ENCODE measurements at places on chromosomes 5 and 9. TPM values are rescaled to one million over a fixed set of nuclear protein-coding genes. Genes with fewer than 3 reads are reported as not detected.

DNA sequence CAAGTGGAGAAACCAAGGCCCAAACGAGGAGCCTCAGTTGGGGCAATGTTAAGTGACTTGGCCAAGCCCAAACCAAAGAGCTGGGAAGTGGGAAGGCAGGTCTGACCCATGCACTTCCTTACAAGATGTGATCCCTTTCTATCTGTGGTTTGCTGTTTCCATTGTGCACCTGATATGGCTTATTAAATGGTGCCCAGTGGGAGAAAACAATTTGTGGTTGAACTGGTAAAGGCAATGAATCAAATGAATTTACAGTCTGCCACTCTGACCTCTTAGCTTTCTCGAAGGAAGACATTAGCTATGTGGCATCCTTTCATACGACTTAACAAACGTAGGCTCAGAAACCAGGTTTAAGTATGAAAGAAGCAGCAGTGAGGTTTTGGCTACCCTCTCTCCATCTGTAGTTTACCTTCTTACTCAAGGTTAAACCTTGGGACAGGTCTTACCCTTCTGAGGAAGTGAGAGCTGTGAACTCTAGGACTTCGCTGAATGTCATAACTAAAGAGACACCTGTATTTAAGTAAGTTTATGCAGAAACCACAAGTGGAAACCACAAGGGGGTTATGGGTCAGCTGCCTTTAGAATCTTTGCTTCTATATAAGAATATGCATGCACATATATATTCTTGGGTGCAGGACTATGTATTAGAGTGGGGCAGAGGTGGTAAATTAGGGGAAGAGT is 100.5 kb upstream of the SPATA31D4 start:
- no peak for DNase-seq

DNA sequence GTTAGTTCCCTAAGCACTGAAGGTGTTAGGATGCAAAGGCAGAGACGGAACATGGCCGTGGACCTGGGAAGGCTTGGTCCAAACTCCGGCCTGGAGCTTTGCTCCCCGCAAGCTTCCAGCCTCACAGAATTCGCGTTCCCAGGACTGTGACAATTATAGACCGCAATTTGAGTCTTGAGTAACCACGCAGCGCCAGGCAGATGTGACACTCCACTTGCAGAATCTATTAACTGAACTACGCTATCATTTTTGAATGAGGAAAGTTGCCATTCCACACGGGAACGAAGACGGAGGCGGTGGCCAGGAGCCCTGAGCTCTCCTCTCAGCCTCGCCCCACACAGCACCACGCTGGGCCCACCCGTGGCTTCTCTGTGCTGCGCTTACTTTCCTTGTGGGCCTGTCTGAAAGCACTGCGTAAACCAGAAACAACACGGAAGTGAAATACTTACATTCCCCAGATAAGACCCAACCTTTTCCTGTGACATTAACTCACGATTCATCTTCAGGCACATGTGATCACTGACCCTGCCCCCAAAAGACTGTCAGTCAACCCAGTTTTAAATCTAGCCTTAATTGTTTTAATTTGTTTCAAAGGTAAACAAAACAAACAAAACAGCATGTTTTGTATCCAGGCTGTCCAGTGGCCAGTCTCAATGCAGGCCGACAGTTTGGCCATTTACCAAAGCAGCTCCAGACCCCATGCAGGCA is 16.1 kb upstream of the COL5A1 start:
- DNase-seq = no peak

DNA sequence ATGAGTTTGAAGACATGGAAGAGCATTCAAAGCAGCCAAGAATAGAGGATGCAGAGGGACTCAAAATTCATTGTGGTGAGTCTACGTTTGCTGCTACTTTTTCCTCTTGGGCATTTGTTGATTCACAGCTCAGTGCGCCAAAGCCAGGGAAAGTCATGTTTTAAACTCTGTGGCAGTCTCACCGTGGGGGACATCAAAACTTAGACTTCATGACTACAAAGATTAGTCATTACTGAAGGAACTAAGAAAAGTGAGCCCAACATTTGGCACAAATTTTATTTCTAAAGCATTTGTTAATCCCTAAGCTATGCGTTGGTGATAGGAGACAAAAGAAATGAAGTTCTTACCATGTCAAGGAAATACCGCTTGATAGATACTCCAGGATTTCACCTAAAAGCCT is 73.7 kb upstream of the MTAP start:
- DNase-seq = no peak

The SLC46A2 gene
- polyA plus RNA-seq = not detected

- peak; percentile 90 for DNase-seq
These were observed 17.1 kb downstream of the SCAI start for GRCh38 chr9:125126019-125126746.

DNA sequence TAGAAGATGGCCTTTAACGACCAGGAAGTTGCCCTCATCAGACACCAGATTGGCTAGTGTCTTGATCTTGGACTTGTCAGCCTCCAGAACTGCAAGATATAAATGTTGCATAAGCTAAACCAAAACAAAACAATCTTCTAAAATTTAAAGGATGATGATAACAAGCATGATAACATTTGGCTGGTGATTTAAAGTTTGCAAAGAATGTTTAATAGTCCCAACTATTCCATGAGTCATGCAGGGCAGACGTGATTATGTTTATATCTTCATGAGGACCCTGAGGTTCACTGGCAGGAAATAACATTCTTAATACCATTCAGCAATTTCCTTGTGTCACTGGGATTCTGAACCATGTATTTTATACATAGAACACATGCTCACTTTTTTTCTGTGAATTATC is 319.8 kb downstream of the HCN1 start:
- DNase-seq = no peak

DNA sequence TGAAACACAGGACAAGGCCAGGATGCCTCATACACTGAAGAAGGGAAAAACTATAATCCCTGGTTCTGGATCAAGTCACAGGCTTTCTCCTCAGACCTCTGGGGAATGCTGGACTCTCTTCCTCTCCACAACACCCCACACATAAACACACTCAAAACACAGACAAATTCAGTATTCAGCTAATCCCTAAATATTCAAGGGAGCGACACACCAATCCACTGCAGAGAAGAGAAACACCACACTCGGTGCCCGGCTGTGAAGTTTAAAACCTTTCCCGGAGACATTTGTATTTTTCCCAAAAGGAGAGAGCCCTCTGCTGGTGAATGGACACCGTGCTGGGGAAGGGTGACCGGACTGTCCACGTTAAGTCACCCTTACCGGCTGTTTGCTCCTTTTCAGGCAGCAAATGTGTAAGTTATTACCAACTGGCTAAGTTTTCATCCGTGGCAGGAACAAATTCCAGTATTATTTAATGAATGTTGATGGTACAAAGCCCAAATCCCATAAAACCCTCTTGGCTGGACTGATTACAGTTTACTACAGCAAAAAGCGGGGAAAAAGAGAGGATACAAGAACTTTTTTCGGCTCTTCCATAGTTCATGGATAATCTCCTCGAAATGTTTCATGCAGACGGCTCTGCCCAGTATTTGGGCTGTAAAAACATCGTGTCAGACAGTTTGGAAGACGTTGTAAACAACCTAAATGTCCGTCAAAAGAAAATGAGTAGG is 130.9 kb upstream of the SLC30A5 start:
- peak; percentile 48 for DNase-seq

The PDCD1LG2 gene
- polyA plus RNA-seq = 7.8 TPM

GRCh38 chr5:149037817-149038216 is 25.0 kb downstream of the SH3TC2 start:
- peak; percentile 68 for DNase-seq

DNA sequence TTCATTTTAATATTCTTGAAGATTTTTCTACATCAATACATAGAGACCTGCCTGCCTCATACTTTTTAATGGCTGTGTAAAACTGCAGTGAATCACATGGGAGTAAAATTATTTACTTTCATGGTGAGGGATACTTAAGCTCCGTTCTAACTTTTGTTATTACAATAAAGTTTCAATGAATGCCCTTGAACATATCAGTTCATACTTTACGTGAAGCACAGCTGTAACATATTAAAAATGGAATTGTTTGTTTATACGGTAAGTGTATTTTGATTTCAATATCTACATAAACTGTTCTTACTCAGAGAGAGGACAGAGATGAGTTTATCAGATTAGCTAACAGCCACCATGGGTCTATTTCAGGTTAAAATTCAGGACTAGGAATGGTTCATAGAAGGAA is 155.1 kb downstream of the NR3C1 start:
- no peak for DNase-seq

- peak; percentile 58 for DNase-seq
These were observed 202.2 kb upstream of the DMRTA1 start for GRCh38 chr9:22244139-22245011.

The SPINK7 gene
- not detected for polyA plus RNA-seq

The CCDC180 gene
- polyA plus RNA-seq = 0.17 TPM

The PPP3R2 gene
- polyA plus RNA-seq = not detected

- DNase-seq = no peak
These were observed 89.9 kb downstream of the SEMA5A start for GRCh38 chr5:9455826-9456434.

- peak; percentile 98 for DNase-seq
These were observed 40.1 kb upstream of the SLC6A19 start for GRCh38 chr5:1161108-1161832.

- DNase-seq = no peak
These were observed 87.8 kb upstream of the SLC27A6 start for GRCh38 chr5:128877476-128877875.

The CD14 gene
- 1.5 TPM for polyA plus RNA-seq

DNA sequence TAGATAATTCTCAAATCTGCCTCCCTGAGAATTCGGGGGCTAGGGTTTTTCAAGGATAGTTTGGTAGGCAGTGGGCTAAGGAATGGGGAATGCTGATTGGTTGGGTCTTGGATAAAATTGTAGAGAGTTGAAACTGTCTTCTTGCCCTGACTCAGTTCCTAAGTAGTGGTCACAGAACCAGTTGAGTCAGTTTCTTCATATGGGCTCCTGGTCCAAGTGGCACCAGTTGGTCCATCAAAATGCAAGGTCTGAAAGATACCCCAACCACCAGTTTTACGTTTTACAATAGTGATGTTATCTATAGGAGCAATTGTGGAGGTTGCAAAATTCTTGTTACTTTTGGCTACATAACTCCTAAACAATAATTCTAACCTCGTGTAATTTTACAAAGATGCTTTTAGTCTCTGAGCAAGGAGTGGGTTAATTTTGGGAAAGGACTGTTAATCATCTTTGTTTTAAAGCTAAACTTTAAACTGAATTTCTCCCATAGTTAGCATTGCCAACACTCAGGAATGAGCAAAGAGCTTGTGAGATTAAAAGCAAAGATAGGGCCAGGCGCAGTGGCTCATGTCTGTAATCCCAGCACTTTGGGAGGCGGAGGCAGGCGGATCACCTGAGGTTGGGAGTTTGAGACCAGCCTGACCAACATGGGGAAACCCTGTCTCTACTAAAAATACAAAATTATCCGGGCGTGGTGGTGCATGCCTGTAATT is 7.7 kb downstream of the CDK7 start:
- no peak for DNase-seq

The CNTLN gene
- 2.3 TPM for polyA plus RNA-seq

GRCh38 chr5:154547551-154547950 is 69.5 kb upstream of the HAND1 start:
- no peak for DNase-seq

GRCh38 chr5:125298746-125299379 is 552.4 kb upstream of the ZNF608 start:
- peak; percentile 0 for DNase-seq

- no peak for DNase-seq
These were observed 124.7 kb upstream of the FTMT start for GRCh38 chr5:121726991-121727390.

The LCN15 gene
- not detected for polyA plus RNA-seq

- no peak for DNase-seq
These were observed 63.8 kb downstream of the PAM start for GRCh38 chr5:102818934-102819333.

- peak; percentile 60 for DNase-seq
These were observed 47.5 kb downstream of the FAM114A2 start for GRCh38 chr5:153991168-153991567.

The KIAA0825 gene
- polyA plus RNA-seq = 0.36 TPM

- no peak for DNase-seq
These were observed 3.0 kb upstream of the SRA1 start for GRCh38 chr5:140560227-140560626.

DNA sequence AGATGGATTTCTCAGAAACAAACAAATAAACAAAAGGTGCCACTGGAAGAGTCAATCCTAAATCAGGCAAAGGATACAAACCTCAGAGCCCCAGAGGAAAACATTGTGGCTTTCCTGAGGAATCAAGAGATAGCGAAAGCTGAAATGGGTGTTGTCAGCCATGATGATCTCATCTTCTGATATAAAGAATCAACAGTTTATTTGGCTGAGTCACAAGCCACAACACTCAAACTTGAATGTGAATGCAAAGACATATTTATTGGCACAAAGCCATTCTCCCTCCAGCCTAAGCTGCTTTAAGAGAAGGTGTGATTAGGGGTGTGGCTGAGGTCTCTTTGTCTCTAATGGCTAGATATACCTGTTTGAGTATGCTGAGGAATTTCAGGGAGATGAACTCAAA is 73.3 kb upstream of the NREP start:
- peak; percentile 94 for DNase-seq

The SMIM33 gene
- polyA plus RNA-seq = not detected

GRCh38 chr5:158178535-158178934 is 319.6 kb upstream of the CLINT1 start:
- DNase-seq = no peak

The IL3 gene
- polyA plus RNA-seq = not detected

- no peak for DNase-seq
These were observed 34.8 kb downstream of the HTR4 start for GRCh38 chr5:148619484-148619883.

DNA sequence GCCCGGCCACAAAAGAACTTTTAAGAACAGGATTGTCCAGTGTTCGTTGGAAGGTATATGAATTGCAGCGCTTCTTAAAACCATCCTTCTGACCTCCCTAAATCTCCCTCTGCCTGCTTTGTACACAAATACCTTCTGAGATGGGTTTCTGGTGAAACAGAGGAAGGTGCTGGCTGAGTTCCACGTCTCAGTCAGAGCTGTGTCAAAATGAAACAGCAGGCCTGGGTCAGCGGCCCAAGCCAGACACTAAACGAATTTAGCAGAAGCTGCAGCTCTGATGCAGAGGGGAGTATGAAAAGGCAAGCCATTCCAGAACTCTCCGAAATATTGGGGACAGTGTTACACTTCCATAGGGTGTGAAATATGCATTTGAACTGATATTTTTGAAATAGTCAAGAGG is 37.8 kb upstream of the CRB2 start:
- DNase-seq = no peak

The ANGPTL2 gene
- not detected for polyA plus RNA-seq

DNA sequence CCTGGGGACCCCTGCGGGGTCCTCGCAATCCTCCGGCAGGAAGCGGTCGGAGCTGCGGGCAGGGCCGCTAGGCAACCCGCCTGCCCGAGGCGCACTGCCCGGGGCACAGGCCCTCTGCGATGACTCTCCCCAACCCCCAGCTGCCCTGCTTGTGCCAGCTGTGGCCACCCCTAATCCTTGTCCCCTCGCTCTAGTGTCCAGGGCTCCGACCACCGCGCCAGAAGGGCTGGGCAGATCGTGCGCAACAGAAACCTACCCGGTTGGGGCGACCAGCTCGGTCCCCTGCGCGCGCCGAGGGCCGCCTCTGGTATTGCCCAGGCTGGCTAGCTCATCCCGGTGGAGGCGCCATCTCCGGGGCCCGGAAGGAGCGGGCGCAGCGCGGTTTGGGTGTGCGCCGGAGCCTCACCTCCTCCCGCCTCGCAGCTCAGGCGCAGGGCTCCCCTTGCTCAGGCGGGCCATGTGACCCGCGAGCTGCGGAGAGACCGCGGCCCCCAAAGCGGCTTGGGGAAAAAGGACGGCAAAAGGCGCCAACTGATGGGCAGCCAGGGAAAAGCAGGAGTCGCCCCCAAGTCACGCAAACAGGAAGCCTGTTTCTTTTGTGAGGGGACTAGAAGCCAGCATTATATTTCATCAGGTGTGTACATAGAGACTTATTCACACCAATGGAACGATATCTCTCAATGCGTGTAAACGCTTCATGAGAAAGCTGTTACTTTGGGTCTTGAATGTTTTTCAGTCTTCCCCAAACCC is 46.8 kb upstream of the RNF20 start:
- DNase-seq = peak; percentile 70
